ENCODE measurements at places on chromosomes 1 and 21. TPM values are rescaled to one million over a fixed set of nuclear protein-coding genes. Genes with fewer than 3 reads are reported as not detected.

- DNase-seq, result no peak
Measured at GRCh38 chr1:181317261-181317930, 165.9 kb upstream of the CACNA1E start.

GRCh38 chr1:117364240-117364639, 3.0 kb upstream of the MAN1A2 start:
- DNase-seq, result no peak

DNA sequence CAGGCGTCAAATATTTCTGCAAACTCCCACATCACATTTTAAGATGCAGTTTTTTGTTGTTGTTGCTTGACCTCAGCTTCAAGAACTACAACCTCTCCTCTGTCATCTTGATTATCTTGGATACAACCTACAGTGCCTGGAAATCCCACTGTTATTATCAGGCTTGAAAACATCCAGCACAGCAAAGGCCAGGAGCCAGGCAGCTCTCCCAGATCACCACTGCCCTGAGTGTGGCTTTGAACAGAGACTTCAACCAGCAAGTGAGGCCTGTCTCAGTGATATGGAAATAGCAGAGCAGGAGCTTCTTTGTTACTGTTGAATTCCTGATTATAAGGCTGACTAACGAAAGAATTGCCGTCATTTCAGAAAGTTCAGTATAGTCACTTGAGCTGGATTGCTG, 28.5 kb downstream of the CCDC190 start:
- no peak for DNase-seq

Gene RGS21
- not detected for total RNA-seq

- DNase-seq, result no peak
Measured at GRCh38 chr21:37232274-37233018, 34.7 kb downstream of the VPS26C start.

- no peak for DNase-seq
Measured at GRCh38 chr21:26736449-26736848, 108.8 kb downstream of the ADAMTS1 start.

GRCh38 chr1:85125891-85126290, 74.9 kb downstream of the SYDE2 start:
- DNase-seq, result no peak

GRCh38 chr1:147626291-147626690, 44.0 kb downstream of the ACP6 start:
- no peak for DNase-seq

Gene PRDX6
- total RNA-seq, result 154 TPM

DNA sequence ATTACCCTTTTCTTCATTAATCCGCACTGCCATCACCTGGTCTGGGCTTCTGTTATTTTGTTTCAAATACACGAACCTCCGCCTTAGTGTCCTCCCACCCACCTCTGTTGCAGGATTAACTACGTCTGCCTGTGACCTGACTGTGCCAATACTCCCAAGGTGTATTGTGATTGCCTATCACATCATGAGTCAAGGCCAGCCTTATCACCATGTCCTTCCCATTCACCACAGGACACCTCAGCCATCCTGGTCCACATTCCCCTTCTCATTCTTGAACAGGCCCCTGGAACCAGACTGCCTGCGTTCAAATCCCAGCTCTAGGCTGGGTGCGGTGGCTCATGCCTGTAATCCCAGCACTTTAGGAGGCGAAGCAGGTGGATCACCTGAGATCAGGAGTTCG, 14.4 kb downstream of the F11R start:
- DNase-seq, result no peak

GRCh38 chr1:207750631-207751305, 1.1 kb upstream of the CD46 start:
- no peak for DNase-seq

DNA sequence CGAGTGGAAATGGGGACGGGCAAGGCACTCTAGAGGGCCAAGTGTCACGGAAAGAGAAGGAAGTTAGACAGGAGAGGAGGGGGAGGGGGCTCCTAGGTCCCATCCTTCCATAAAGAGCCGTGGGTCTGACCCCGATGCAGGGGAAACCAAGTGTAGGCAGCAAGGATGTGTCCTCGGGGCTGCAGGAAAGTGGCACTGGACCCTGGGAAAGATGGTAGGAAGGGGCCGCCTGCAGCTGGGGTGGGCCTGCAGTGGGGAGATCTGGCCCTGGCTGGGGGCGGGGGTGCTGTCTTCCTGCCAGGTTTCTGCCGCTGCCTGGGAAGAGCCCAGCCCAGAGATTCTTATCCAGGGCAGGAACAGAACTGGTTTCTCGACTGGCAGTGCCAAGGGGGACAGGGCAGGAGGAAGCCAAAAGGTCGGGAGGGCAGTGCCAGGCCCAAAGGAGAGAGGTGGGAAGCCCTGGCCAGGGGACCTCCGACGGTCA, 12.9 kb downstream of the CRABP2 start:
- no peak for DNase-seq

DNA sequence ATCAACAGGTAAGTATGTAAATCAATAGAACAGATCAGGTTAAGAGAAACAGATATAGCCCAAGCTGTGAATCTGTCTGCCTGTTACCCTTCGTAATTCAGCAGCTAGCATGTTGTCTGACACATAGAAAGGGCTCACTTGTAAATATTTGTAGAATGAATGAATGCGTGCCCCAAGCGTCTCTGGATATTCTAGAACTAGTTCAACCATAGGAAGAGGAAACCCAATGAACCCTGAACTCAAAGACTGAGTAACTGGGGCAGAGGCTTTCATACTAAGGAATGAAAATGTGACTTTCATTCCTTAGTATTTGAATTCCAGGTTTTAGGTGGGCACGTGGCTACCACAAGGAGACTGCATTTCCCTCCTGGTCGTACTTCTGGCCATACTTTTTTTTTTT, 60.1 kb upstream of the SMYD2 start:
- no peak for DNase-seq

GRCh38 chr1:58412071-58412580, 134.4 kb downstream of the OMA1 start:
- no peak for DNase-seq

- no peak for DNase-seq
Measured at GRCh38 chr21:16020878-16021277, 291.1 kb downstream of the USP25 start.

- no peak for DNase-seq
Measured at GRCh38 chr21:45543371-45543709, 1.1 kb upstream of the SLC19A1 start.

- DNase-seq, result no peak
Measured at GRCh38 chr1:57024855-57025254, 59.0 kb upstream of the C8B start.

Gene NFASC
- 26.2 TPM for total RNA-seq

Gene GPR25
- not detected for total RNA-seq

Gene METTL13
- total RNA-seq, result 24.8 TPM

Data from thoracic aorta (tissue), 2 donors.